Right kidney (tissue), 9 donors: ENCODE measurements at places on chromosomes 5 and 9.

- no peak for DNase-seq
Observed at GRCh38 chr9:135699440-135699839, at the start of gene SOHLH1. Gene SOHLH1 (minus strand): TSS chr9:135699481. CDS start chr9:135699467, 14 bp downstream.

DNA sequence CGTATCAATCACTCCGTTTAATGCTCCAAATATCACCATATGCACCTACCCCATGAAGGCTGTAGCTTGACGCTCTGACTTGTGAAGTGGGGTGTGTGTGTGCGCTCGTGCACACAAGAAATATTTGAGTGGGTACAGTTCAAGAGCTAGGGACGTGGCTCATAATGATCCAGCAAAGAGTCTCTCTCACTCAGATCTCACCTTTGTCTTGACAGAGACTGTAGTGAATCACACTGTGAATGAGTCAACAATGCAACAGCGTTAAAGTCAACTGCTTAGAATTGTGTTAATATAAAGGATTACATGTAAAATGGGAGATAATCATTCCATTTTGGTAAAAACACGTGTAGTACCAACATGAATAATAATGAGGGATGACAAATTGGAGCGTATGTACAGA lies 119.4 kb downstream of the MED27 start:
- no peak for DNase-seq

DNA sequence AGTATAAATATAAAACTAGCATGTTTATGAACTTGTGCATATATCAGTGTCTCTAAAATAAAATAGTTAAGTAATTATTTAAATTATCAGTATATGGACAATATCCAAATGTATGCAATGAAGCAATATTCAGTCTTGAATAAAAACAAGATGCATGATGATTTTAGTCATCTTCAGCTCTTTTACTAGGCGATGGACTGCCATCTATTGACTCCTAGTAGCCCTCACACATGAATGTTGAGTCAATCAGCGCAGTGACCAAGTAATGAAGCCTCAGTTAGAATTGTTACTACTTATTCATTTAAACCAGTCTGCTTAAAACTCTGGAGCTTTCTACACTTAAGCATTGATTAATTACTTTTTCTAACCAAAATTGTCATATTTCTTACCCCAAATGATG lies 92.9 kb upstream of the GRHPR start:
- DNase-seq: no peak

DNA sequence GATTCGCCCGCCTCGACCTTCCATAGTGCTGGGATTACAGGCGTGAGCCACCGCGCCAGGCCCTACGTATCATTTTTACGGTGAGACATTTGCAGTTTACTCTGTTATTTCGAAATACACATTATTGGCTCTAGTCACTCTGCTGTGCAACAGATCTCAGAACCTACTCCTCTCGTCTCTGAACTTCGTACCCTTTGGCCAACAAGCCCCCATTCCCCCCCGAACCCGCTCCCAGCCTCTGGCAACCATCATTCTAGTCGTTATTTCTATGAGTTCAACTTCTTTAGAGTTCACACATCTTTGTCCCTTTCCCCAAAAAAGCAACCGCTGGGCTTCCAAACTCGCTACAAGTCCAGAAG lies 735 bp downstream of the PTGR1 start:
- peak; percentile 79 for DNase-seq

- no peak for DNase-seq
Observed at GRCh38 chr5:7910738-7911428, 41.9 kb downstream of the MTRR start.

- DNase-seq: no peak
Observed at GRCh38 chr9:83505282-83505681, 32.9 kb downstream of the FRMD3 start.

DNA sequence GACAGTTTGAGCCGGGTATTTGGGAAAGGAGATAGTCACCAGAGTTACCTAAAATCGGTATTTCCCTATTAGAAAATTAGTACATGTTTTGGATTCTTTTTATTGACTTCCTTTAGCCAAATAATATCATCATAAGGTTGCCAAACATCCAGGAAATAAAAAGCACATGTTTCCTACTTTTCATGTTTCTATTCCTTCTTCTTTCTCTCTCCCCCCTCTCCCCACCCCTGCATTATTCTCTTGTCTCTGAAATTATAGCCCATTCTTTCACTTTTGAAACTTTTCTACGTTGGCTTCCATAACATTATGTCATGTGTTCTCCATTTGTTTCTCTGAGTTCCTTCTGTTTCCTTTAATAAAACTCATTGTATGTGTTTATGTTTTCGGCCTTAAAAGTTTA lies 161.9 kb downstream of the ALDH1A1 start:
- DNase-seq: no peak

- DNase-seq: no peak
Observed at GRCh38 chr5:6516823-6517222, 68.2 kb downstream of the UBE2QL1 start.

- DNase-seq: no peak
Observed at GRCh38 chr9:116604251-116604650, 82.9 kb upstream of the TRIM32 start.

- DNase-seq: no peak
Observed at GRCh38 chr9:134534661-134535080, 106.9 kb upstream of the COL5A1 start.

GRCh38 chr9:109805050-109805449 lies 25.1 kb downstream of the PALM2AKAP2 start:
- DNase-seq: no peak

DNA sequence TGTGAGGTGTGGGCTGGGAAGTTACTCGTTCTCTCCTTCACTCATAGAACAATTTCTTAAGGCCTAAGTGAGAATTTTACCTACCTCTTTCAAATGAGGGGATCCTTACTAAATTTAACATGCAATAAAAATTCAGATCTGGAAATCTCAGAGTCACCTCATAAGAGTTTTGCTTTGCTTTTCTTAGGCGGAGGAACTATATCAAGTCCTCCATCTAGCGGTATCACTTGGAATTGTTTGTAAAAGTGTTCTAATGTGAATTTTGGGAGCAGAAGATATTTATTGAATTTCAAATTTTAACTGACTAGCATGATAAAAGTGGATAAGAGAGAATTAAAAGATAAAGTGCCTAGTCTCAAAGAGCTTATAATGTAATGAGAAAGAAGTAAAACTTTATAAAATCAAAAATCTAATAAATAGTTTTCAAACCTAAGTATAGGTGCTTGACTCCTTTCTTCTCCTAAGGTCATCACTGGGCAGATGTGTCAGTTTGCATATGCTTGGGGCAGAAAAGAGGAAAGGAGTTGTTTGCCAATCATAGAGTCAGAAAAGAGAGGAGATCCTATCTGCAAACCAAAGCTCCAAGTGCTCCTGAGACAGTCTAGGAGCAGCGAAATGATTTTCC lies 145.7 kb upstream of the DAB2 start:
- DNase-seq: peak; percentile 21

DNA sequence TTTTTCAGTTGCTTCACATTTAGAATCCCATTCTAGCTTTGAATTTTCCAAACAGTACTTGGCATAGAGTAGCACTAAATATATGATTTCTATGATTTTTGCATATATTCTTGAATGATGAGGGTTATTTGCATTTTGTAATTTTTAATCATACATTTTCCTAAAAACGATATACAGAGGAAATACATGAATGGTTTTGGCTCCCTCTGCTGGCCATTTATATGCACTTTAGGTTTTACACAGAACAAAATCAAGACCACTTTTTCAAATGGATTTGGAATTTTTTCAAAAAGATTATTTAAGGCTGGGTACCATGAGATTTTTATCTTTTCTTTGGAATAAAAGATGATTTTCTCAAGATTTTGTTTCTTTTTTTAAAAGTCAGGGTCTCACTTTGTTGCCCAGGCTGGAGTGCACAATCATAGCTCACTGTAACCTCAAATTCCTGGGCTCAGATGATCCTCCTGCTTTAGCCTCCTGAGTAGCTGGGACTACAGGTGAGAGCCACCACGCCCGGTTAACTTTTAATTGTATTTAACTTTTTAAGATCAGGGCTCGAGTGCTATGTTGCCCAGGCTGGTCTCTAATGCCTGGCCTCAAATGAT lies 16.7 kb upstream of the COMMD10 start:
- peak; percentile 14 for DNase-seq

DNA sequence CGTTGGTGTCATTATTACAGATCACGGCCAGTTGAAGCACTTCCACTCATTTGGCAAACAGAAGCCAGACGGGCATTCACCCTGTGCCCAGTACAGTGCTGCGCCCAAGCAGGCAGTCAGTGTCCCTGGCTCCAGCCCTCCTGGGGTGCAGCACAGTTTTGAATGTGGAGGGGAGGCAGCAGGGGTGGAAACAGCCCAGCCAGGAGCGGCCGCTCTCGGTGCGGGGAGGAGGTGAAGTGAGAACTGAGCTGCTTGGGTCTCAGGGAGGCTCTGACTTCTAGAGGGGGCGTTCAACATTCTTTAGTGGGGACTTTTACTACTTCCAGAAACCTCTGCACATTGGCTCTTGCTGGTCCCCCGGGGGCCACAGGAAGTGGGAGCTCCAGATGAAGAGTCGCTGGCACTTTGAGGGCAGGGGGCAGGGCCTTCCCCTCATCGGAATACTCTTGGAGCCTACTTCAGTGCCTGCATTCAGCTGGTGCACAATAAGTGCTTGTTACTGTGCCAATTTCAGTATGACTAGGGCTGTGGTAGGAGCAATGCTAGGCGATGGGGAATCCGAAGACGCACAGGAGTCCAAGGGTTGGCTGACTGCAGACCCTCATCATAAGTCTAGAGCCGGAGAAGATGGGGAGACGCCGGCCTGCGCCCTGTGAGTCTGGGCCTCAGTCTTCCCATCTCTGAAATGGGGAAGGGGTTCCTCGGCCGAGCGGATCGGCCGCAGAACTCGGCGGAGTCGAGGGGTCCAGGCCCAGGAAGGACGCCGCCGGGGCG lies 492 bp upstream of the NEK6 start:
- peak; percentile 62 for DNase-seq

DNA sequence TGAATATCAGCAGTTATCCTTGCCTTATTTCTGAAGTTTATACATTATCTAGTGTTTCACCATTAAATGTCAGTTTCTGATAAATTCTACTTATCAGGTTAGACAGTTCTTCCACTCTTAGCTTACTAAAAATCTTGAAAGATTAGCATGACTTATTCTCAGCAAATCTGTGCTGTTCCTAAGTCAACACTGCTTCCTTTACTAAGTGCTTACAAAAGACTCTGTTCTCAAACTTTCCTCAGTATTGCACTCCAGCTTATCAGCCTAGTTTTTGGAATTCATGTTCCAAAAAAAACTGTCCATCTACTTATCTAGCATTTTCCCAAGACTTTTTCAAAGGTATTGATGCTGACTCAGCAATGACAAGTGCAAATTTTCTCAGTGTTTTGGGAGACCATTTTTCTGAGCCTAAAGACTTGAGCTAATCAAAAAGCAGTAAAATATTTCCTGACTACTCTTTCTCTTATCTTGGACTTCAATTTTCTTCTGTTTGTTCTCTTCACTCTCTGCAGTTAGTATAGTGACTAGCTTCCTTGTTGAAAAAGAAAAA lies 61.1 kb upstream of the FRRS1L start:
- no peak for DNase-seq

GRCh38 chr9:86968258-86968920 lies 21.1 kb upstream of the GAS1 start:
- no peak for DNase-seq

DNA sequence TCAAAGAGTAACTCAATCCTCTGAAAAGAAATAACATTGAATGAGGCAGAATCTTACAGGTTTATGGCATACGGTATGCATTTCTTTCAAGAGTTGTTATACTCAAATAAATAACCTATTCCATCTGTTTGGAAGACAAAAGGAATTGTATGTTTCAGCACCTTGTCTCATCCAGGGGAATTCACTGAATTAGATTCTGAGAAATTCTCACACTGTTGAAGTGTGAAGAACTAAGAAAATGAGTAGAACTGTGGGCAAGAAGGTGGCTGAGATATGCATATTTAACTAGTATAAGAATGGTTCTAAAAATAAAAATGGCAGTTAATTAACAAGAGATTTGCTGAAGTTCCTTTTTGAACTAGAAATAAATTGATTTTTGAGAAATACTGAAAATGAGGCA lies 279.3 kb upstream of the DAP start:
- no peak for DNase-seq
